ENCODE measurements at places on chromosomes 6 and 20.

DNA sequence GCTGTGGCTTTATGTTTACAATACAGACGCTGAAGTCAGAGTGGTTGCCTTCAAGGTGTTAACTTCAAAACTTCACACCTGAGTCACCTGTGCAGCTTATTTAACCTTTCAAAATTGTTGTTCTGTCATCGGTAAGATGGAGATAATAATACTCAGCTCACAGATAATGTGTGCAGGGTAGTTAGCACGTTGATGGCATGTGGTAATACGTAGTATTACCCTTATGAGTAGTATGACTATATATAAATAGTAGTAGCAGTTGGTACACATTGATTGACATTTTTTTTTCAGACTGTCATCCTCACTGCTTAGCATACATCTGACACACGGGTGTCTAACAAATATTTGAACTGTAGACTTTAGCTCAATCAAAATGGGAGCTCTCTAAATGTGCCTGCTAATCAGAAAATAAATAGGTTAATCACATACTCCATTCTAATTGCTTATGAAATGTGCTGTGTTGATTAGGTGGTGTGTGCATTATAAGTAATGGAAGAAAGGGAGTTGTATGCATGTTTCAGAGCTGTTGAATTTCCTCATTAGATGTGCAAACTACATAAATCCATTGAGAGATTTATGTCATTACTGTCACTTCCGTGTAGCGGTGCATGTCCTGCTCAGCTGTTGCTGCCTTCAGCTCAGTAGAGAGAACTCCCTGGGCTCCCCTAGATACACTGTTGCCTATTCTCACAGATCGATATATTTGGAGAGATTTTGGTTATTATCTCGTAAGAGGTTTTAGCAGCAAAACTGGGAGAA, 11.2 kb upstream of the MROH8 start:
- DNase-seq, result no peak

GRCh38 chr20:46959081-46959692, 64.5 kb downstream of the EYA2 start:
- no peak for DNase-seq

DNA sequence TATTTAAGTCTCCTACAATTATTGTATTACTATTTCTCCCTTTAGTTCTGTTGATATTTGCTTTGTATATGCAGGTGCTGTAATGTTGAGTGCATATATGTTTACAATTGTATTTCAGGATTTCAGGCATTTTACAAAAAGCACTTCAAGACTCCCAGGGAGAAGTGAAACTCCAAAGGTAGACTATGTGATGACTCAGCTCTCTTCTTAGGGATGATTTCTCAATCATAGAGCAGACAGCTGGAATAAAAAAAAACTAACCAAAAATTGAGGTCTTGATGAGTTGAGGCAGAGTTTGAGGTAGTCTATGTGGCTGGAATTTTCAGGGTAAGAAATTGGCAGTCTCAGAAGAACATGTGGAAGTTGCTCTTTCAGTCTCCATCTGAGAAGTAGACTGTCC, 786.1 kb downstream of the TFAP2A start:
- no peak for DNase-seq

DNA sequence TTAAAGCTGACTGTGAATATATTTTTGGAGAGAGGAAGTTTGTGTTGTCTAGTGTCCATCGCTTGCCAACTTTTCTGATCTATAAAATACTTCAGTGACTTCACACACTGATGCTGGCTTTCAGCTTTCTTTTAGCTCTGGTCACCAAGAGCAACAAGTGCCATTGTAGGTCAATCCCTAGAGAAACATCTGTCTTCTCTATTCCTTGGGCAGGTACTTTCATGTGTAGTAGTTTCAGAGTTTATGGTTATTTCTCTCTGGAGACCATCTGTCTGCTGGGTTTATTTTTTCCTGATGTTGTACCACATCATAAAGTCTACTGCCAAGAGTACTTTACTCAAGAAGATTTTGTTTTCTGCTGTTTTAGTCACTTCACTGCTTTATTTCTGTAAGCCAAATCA, 249.9 kb downstream of the KHDC1L start:
- DNase-seq, result no peak

DNA sequence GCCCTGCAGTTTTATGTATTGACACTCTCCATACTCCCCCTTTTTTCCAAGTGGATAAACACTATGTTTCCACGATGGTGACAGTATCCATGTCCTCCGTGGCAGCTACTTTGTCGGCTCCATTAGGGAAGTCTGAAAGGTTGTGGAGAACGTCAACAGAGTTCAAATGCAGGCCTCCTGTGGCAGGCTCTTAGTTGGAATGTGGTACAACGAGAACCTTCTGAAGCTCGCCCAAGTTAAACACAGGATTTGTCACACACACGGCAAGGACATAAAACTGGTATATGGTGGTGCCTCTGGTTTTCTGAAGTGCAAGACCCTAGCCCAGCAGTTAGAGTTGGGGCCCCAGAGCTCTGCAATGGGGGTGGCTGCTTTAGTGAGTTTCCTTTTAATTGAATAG, 187.0 kb upstream of the TAB2 start:
- DNase-seq, result no peak

- DNase-seq, result no peak
These were observed 678.1 kb upstream of the ID4 start for GRCh38 chr6:19159089-19159488.

DNA sequence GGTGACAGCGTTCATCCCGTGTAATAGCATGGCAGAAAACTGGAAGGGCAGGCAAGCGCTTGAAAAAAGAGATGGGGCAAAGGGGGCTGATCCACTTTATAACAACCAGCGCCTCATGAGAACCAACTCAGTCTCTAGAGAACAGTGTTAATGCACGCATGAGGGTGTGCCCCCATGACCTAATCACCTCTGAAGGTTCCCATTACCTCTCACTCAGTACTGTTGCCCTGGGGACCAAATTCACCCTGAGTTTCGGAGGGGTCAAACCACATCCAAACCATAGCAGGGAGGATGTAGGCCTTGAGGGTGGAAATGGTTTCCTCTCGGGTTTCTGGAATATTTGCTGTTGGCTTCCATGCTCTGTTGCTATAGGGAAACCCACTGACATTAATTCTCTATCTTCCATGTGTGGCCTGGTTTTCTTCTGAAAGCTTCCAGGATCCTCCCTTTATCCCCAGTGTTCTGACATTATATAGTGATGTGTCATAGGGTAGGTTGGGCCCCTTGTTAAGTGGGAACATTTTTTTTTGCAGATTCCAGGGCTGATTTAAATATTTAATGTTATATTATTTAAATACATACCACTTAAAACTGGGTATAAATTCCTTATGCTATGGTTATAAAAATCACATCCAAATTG, 65.2 kb downstream of the PPP1R14C start:
- no peak for DNase-seq

DNA sequence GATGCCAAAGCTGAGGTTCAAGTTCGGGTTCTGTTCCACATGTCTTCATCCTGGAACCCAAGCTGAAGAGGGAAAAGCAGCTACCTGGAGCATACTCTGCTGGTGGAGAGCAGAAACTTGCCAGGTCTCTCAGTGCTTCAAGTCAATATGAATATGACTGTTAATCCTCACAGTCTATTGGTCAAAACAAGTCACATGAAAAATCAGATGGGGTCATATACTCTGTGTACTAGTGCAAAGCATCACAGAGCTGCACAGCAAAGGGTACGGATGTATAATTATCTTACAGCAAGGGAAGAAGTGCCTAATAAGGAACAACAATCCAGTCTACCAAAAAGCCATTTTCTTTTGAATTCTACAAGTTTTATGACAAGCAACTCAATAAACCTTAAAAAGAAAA, 11.6 kb downstream of the NCOA7 start:
- DNase-seq, result no peak

DNA sequence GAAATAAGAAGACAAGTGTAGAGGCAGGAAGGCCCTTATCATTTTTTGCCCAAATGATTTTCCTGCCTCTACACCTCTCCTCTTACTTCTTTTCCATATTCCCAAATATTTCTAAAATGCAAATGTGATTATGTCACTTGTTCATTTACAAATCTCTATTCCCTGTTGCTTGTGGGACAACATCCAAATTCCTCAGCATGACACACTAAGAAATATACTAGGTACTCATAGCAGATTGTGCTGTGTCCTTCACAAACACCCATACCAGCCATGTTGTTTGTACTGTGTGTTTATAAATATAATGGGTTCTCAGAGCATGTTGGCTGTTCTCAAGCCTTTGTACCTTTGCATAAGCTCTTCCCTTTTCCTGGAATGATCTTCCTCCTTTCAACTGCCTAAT, 17.7 kb upstream of the FYN start:
- no peak for DNase-seq

GRCh38 chr20:22690000-22690399, 105.6 kb upstream of the FOXA2 start:
- no peak for DNase-seq

DNA sequence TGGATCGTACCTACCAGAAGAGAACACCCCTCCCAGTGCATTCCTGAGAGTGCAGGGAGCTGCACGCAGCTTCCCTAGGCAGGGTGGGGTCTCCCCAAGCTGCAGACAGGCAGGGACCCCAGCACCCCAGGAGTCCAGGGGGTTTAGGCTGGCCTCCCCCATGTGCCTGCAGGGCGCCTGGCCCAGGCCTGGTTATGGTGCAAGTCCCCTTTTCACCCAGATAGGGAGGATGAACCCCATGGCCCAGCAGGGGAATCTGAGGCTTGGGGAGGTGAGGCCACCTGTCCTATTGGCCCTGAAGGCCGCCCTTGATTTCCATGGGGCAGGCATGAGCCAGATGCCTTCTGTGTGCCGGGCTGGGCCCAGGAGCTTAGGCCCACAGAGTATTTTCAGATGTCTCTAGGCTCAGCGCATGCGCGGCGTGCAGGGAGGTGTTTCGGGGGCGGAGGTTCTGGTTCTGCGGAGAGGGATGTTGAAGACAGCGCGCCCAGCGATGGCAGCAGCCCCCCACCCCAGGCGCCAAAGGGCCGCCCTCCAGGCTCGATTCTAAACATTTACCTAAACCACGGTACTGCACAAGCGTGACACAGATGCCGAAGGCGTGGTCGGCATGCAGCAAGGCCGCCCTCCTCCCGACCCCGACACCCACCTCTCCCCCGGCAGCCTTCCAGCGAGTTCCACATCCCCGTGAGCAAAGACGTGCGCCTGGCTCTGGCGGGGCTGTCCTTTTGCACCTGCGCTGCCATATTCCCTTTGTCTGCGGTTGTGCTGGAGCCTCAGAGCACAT, 29.4 kb downstream of the COL20A1 start:
- no peak for DNase-seq

- DNase-seq, result no peak
These were observed 38.9 kb downstream of the ORC3 start for GRCh38 chr6:87628881-87629280.

- no peak for DNase-seq
These were observed at the start of gene EYA4 for GRCh38 chr6:133241086-133241900. Gene EYA4 (plus strand): TSS chr6:133241357. CDS start chr6:133274781, 33,424 bp downstream.

DNA sequence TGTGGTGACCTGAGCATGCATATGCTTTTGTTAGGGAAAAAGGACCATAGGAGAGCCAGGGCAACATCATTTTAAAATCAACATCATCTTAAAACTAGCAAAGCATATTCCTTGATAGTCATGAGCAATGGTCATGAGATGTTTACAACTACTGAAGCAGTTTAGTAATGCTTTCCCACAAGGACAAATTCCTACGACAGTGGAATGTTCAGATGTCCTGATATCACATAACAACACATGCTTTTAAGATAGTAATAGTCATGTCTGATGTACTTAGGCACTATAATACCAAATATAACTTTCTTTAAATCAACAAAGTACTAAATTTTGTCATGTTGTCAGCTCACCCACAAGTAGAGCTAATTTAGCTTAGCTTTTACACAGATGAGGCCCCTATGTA, 370.3 kb downstream of the HTR1B start:
- no peak for DNase-seq

- no peak for DNase-seq
These were observed 21.1 kb upstream of the ROS1 start for GRCh38 chr6:117446861-117447260.

GRCh38 chr6:114158838-114159694, 183.8 kb downstream of the HS3ST5 start:
- DNase-seq, result no peak

DNA sequence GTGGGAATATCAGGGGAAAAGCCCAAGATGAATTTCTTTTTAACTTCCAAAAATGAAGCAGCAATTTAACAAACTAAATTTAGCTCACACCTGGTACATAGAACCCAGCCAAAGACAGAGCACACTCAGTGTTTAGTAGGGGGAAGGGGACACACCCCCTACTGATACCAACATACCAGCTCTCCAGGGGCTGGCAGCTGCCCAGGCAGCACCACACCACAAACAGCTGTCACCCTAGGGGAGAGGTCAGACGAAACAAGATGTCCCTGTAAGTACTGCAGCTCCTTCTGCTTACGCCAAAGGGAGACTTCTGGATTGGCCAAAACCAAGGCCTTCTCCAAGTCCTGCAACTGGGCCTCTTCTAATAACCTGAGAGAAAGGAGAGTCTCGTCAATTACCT, 26.0 kb downstream of the MDN1 start:
- no peak for DNase-seq

GRCh38 chr6:46509063-46509462, 17.8 kb upstream of the RCAN2 start:
- no peak for DNase-seq

- no peak for DNase-seq
These were observed 131.8 kb upstream of the DOK5 start for GRCh38 chr20:54343634-54344033.

DNA sequence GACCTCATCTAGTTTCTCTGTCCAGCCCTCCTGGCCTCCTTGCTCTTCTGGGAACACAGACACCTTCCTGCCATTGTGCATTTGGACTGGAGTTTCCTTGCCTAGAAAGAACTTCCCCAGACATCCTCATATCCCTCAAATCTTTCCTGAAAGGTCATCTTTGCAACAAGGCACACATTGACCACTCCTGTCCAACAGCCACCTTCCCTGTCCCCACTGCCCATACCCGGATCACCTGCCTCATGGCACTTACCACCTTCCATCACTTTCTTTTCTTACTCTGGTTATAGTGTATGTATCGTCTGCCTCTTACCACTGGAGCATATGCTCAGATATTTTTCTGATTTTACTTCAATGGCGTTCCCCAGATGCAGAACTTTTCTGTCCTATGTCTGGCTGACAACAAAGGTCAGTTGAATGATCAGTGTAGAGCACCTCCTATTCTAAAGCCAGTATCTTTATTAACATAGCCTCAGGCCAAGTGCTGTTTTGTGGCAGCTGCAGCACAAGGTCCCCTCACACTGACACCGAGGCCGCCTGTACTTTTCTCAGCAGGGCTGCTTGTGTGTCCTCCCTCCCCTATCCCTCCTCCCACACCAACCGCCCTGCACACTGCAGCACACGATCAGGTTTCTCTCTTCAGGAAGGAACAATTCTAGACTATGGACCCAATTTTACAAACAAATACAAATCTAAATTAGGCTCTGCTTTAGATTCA, 4.1 kb downstream of the HLA-C start:
- DNase-seq, result no peak

Measured in NT2/D1 (cell line).